ENCODE measurements at places on chromosomes 6 and 20.

DNA sequence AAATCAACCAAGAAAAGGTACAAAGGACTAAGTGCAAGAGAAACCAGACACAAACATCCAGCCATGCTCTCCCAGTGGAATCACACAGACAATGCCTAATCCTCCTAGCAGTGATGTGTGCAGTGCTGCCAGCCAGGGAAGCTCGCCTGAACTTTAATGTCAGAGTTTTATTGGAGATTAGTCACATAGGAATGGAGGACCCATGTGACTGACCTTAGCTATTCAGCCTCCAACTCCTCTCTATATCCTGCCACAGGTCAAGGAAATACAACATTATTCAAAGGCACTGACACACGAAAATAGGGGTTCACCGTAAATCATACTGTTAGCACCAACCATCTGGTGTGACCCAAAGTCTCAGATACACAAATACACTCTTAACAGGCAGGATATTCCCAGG lies 684.6 kb downstream of the DOK5 start:
- DNase-seq, result no peak

- no peak for DNase-seq
These were observed 255.2 kb upstream of the SULF2 start for GRCh38 chr20:48040491-48040890.

DNA sequence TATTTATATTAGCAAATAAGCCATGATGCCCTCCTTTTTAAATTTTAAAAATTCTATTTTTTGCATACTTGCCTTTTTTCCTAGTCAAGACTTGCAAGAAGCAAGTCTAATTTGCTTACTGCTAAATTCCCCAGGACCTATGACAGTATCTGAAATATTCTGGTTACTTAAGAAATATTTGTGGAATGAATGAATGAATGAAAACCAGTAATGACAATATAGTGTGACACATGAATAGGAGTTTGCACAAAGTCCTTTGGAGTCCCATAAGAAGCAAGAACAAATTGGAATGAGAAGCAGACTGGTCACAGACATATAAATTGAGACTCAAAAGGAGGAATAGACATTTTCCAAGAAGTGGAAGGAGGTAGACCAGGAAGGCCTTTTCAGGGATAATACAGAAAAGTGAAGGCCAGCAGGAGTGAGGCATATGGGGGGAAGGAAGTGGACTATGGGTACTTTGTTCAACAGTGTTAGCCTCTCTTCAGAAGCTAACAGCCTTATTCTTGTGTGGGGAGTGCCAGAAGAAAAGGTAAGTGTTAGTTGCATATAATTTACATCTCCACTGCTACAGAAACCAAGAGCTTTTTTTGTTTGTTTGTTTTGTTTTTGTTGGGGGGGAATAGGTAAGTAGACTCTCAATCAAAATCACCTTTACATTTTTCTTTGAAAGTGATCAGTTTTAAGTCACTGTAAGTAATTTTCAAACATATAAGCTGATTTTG lies 93.6 kb upstream of the FAM184A start:
- DNase-seq, result no peak

DNA sequence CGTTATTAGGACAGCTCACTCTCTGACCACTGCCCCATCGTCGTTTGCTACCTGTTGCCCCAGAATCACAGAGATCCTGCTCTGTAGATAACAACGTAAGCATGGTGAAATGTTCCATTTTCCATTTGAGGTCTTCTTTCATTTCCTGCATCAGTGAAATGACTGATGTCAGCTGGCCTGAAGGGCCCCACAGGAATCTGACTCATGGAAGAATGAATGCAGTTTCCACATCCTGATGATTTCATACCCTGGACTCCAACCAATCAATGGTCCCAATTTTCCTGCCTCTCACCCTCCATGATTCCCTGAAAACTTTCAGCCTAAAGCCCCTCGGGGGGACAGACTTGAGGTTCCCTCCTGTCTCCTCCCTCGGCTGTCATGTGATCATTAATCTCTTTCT lies 394.4 kb upstream of the CDH4 start:
- DNase-seq, result no peak

DNA sequence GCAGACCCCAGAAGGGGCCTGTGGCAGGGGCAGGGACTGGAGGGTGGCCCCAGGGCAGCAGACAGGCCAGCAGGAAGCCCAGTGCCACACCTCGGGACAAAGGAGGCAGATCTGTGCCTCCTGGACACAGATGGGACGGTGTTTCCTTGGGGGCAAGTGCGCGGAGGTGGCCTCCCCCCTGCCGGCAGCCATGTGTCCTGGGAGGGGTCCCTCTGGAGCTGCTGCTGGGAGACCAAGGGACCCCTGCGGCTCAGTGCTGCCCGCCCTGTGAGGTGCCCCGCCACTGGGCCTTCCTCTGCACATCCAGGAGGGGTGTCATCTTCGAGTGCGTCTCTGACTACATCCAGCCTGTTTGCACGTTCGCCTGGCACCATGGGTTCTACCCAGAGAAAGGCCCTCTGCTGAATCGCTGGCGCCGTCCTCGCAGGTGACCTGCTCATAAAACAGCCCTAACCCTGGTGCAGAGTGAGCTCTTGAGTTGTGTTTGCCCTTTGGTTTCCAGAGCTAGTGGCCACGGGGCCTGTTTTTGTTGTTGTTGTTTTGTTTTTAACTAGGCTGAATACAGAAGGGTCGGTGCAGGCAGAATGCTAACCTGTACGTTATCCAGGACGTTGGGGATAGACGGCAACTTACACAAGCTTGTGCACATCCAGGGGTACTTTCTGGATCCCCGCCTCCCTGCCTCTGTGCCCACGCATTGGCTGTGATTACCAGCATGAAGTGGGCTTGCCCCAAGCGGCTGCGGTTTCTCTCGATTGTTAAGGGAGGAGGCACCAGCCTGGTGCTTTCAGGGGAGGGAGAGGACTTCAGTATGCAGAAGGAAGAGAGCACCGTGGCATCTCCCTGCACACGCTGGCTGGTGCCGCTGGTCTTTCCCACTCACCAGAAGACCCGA lies 1.3 kb upstream of the KCNQ2 start:
- DNase-seq, result no peak

DNA sequence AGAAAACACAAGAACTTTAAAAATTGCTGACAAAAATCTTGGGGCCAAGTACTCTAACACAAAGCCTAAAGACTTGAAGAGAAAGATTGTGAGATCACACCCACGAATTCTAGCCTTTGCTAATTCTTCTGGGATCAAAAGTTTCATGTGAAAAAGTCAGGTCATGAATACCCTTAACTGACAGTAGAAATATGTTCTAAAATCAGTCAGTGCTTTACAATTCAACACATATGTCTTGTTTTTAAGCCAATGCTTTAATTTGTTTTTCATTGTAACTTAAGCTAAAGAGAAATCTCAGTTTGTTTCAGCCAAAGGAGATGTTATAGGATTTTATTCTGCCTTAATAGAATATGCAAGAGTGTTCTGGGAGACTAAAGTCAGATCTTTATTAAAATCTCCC lies 78.2 kb upstream of the PLEKHG1 start:
- DNase-seq, result no peak

GRCh38 chr20:64220891-64221527 lies 34.5 kb upstream of the PCMTD2 start:
- no peak for DNase-seq

GRCh38 chr6:3296537-3296936 lies 37.8 kb downstream of the PSMG4 start:
- no peak for DNase-seq
